ENCODE measurements at places on chromosomes 6 and 20.

DNA sequence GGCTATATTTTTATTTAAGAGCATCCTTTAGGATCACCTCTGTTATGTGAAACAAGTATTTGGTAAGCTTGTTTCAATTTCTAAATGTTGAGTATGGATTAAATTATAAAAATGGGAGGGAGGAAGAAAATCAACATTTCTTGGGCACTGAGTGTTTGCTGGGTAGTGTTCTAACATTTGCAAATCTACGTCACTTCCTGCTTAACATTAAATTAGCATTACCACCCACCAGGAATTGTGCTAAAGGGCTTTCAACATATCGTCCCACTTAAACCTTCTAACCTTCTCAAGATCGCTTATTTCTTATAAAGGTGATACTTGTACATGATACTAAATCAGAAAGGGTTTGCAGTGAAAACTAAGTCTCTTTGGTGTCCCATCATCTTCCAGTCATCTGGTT, 7.9 kb upstream of the TMEM217 start:
- DNase-seq, result no peak

DNA sequence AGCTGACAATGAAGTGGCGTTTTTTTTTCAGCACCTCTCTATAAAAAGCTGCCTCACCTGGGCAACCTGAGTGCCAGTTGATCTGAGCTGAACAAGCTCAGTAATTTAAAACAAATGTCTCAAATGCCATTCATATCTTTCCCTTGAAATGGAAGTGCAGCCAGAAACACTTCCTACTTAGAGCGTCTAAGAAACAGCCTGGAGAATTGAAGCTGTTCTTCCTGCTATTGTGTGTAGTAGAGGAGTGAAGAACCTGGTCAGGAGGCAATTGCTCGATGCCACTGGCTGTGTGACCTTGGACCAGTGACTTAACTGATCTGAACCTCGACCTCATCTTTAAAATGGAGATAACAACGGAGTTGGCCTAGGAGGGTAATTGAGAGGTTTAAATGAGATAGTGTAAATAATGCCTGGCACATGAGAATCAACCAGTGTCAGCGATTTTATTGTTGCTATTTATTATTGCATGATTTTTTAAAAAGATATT, 95.4 kb upstream of the FOXQ1 start:
- no peak for DNase-seq

DNA sequence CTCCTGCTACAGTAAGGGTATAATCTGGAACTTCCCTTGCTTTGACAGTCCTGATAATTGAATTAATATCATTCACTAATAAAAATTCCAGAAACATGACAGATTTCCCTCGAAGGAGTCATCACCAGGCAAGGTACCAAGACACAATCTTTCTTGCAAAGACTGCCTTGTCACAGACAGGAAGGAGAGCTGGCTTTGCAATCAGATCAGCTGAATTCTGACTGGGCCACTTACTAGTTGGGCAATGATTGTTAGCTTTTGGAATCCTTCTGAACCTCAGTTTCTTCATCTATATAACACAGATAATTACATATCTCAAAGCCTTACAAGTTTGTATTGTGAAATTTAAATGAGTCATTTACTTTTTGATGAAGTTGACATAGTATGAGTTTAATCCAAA, 344.2 kb downstream of the RFPL4B start:
- DNase-seq, result no peak

- no peak for DNase-seq
Observed at GRCh38 chr20:33232486-33233072, 3.2 kb upstream of the BPIFA1 start.

DNA sequence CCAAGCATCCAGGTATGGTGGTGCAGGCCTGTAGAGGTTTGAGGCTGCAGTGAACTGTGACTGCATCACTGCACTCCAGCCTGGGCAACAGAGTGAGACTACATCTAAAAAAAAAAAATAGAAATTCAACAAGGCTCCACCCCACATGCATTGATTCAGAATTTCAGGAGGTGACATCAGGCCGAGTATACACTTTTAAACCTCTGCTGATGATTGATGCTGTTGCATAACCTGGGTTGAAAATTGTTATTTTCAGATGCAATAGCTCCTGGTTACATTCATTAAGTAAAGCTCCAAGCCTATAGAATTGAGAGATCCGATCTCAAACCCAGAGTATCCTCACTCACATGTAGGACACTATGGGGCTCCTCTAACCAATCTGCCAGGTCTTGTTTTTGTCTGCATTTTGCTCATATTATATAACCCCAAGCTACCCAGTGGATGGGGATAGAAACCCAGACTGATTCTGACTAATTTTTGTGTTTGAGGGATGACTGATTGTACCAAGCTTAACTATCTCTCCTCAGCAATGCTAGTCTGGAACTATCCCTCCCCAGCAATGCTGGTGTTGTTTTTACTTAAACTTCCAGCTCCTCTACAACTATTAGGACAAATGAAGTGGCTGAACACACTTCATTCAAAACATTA, 123.5 kb upstream of the PREP start:
- DNase-seq, result no peak

- no peak for DNase-seq
Observed at GRCh38 chr6:33171880-33172687, 20.2 kb downstream of the COL11A2 start.

DNA sequence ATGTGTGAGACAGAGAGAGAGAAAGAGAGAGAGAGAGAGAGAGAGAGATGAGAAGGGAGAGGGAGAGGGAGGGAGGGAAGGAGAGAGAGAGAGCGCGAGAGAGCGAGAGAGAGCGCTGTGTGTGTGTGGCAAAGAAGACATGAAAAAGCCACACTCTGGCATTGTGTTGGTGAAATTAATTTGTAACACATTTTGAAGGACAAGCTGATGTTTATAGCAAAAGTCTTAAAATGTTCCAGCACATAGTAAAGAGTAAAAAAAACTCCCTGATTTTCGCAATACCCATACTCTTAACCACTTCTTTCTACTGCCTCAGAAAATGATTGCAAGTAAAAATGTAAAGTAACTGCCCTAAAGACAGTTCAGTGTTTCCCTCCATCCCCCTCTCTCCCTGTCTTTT, 56.7 kb downstream of the SLC22A1 start:
- no peak for DNase-seq
